ENCODE measurements at places on chromosomes 2 and 18.
A peak's percentile ranks its signal among the peaks of the same experiment; 100 is the strongest.

DNA sequence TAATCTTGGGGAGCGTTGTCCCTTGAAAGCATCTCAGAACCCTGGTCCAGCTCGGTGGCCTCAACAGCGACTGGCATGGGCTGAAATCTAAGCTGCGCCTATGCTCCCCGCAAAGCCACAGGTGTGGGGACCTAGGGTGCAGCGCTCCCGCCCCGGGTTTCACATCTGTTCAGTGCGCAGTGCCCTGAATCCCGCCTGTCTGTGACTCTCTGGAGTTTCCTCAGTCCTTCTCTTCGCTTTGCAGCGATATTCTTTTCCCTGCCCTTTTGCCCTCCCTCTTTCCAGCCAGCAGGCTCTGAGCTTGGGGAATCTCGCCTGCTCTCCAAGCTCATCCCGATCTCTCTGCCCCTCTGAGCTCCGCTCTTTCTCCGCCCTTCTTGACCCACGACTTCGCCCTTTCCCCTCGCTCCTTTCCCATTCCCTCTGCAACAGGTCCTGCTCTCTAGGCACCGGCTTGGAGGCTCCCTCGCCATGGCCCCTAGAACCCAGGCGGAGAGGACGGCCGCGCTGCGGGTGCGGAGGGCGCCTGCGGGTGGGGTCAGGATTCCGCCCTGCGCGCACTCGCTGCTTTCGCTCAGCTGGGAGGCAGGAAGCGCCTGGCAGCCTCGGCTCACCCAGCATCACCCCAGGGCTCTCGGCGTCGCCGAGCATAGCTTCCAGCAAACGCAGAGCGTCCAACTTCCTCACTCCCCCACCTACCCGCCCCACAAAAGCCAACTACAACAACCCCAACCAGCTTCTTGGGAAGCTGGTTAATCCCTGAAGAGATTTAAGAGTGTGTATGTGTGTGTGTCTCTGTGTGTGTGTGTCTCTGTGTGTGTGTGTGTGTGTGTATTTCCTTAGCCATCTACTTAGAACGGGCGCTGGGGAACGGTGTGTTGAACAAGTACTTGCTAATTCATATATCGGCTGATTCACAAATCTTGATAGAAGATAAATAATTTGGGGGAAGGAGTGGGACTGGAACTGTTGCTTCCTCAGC is 1.1 kb downstream of the GRP start:
- peak; percentile 59 for DNase-seq

DNA sequence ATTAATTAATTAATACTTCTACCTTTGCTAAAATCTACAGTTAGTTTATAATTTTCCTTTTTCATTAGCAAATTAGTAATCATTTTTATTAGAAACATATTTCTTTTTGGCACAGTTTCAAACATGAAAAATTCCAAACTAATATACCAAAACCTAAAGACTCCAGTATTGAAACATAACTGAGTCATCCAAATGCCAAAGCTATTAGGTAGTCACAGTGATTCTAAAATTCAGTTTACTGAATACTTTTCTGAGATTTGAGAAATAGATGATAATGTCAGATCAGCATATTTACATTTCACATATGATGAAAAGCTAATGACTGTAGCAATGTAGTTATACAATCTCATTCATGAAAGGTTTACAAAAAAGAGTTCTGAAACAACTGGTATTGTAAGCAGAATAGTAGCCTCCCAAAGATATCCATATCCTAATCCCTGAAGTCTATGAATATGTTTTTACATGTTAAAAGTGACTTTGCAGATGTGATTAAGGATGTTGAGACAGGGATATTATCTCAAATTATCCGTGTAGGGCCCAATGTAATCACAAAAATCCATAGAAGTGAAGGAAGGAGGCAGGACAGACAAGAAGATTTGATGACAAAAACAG is 680.2 kb upstream of the CHAC2 start:
- DNase-seq = no peak

DNA sequence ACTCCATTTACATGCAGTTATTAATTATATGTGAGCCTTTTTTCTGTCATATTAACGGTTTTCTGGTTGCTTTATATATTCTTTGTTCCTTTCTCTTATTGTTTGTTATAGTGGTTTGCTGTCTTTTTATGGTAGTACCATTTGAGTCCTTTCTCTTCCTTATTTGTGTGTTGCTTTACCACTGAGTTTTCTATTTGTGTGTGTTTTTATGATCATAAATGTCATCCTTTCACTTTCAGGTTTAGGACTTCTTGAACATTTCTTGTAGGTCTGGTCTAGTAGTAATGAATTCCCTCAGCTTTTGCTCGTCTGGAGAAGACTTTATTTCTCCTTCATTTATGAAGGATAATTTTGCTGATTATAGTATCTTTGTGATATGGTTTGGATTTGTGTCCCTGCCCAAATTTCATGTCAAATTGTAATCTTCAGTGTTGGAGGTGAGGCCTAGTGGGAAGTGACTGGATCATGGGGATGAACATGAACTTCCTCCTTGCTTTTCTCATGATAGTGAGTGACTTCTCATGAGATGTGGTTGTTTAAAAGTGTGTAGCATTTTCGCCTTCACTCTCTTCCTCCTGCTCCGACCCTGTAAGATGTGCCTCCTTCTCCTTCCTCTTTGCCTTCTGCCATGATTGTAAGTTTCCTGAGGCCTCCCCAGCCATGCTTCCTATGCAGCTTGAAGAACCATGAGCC is 11.5 kb downstream of the GCC2 start:
- no peak for DNase-seq

DNA sequence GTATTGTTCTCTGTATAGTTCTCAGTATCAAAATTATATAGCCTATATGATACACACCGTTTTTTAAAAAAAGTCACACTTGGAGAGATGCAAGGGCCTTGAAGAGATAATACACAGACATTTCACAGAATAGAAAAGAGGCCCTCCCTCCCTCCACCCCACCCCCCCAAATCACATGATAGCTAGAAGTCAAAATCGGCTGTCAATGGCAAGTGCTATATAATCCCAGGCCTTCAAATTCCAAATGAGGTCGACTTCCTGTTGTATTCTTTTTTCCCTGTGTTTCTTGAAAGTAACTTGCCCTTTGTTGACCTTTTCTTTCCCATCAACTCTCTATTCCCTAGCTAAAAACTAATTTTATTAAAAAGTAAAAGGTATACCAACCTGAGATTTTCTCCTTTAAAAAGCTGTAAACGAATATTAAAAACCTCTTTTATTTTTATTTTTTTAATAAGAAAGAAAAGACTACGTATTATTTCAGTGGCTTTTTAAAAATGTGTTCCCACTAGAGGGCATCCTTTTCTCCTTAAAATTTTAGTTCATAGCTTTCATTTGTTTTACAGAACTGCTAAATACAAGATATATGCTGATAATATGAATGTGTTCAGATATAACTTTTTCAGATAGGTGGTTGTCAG is 46.6 kb downstream of the KCMF1 start:
- no peak for DNase-seq

DNA sequence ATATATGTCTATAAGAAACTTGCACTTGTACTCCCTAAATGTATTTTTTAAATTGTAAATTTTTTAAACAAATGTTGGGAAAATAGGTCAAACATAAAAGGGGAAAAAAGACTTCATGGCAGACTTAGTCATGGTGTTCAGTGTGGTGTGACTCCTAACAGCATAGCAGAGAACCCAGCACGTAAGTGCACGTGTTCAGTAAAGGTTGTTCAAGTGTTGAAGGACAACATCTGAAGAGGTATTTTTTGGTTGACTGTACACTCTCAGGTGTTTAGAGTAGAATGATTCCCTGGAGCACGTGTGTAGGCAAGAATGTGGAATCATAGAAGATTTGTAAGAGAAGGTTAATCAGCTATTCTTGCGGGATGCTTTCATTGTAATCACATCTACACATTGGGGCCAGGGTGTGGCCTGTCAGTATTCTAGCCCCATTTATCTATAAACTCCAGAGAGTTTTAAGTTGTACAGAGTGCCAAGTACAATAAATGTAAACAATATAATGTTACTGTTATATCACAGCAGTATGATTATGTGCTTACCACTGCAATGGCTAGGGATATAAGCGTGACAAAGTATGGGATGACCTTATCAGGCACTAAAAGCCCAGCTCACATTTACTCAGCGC is 106.8 kb downstream of the CRIM1 start:
- no peak for DNase-seq

- no peak for DNase-seq
These were observed 138.2 kb upstream of the OTOS start for GRCh38 chr2:240278661-240279060.

GRCh38 chr2:4356109-4356508 is 652.7 kb downstream of the DCDC2C start:
- DNase-seq = no peak

DNA sequence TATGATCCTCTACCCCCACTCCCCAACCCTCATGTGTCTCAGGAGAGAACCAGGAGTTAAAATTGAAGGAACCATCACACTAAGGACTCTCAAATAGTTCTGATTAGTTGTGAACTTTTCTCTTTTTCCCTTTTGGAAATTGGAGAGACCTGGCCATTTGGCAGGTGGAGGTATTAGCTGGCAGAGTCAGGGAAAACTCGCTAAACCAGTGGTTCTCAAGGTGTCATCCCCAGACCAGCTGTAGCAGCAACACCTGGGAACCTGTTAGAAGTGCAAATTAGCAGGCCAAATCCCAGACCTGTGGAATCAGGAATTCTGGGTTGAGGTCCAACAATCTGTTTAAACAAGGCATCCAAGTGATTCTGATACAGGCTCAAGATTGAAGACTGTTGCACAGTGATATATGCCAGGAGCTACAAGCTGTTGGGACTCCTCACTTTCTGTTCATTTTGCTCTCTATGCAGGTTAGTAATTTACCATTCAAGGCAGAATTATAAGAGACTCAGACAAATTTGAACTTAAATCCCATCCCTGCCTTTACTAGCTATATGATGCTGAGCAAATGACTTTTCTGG is 2.8 kb upstream of the TMEM131 start:
- DNase-seq = no peak

DNA sequence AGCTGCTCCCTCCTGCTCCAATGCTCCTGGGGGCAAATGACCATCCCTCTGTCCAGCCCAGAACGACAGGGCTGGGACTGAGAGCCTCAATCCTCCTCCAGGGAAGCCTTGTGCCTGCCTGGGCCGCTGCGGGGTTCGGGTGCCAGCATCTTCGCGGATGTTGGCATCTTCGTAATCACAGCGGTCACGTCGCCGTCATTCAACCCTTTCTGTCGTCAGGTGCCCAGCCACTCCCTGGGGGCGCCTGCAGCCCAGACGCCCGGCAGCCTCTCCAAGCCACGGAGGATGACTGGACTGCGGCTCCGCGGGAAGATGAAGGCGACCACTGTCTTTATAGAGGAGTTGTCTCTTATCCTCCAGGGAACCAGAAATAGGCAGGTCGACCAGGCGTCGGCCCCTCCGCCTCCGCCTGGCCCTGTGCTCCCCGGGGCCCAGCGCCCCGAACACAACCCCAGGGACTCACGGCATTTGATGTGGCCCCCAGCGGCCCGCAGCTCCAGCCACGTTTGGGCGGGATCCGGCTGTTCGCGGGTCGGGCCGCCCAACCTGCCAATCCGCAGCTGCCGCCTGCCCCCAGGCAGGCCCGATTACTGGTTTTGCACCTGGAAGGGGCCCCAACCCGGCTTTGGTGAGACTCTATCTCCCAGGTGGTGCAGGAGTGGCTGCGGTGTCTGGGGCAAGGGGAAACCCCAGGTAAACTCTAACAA is 113.9 kb downstream of the THNSL2 start:
- no peak for DNase-seq
